Stimulated activated CD8-positive, alpha-beta memory T cell treated with anti-CD3 and anti-CD28 coated beads, Interleukin-15, amount 100 ng/mL, for 1 hour (primary cell): ENCODE measurements at places on chromosomes 12 and 14.

GRCh38 chr14:39704594-39704993 is 272.4 kb upstream of the FBXO33 start:
- no peak for DNase-seq

GRCh38 chr12:103278329-103278728 is 217.4 kb downstream of the C12orf42 start:
- no peak for DNase-seq

DNA sequence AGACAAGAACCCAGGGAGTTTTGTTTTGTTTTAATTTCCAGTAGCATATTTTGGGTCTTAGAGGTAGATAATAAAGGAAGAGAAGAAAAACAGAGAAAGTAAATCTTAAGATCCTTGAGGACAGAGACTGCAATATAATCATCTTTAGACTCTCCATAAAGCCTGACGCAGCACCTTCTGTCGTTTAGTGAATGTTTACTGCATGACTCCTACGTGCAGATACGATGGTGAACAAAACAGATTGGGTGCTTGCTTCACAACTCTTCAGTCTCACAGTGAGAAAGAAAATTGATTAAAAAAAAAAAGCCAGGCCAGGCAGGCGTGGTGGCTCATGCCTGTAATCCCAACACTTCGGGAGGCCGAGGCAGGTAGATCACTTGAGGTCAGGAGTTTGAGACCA is 86.9 kb downstream of the STON2 start:
- DNase-seq = no peak

GRCh38 chr12:48996794-48997718 is 2.1 kb downstream of the DDN start:
- no peak for DNase-seq

DNA sequence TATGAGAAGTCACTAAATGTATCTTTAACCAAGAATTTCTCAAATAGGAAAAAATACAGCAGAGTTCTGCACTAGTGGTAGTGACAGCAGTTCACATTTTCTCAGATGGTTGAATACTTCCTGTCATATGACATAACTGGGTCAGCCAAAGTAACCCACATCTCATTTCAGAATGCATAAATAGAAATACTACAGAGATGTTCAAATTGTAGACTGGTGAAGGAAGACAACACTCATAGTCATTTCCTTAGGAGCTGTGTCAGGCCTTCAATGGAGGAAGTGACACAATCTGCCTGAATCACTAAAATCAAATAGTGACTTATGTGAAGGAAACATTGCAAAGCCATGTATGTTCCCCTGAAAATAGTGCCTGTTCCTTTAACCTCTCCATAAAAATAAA is 32.4 kb downstream of the FERMT2 start:
- DNase-seq = no peak

- DNase-seq = no peak
Measured at GRCh38 chr12:41067941-41068645, 120.0 kb upstream of the PDZRN4 start.

- no peak for DNase-seq
Measured at GRCh38 chr12:29781705-29782266, 2.0 kb downstream of the TMTC1 start.

- DNase-seq = no peak
Measured at GRCh38 chr12:131709226-131709625, 1.7 kb upstream of the SFSWAP start.

GRCh38 chr14:105878554-105878953 is 352.2 kb downstream of the TMEM121 start:
- DNase-seq = no peak

- DNase-seq = no peak
Measured at GRCh38 chr12:70383484-70383883, 17.4 kb downstream of the KCNMB4 start.

- no peak for DNase-seq
Measured at GRCh38 chr12:132516095-132517012, 26.4 kb downstream of the FBRSL1 start.
